ENCODE measurements at places on chromosomes 7 and 10.

GRCh38 chr10:101967713-101968112 lies 88.3 kb downstream of the ARMH3 start:
- no peak for DNase-seq

DNA sequence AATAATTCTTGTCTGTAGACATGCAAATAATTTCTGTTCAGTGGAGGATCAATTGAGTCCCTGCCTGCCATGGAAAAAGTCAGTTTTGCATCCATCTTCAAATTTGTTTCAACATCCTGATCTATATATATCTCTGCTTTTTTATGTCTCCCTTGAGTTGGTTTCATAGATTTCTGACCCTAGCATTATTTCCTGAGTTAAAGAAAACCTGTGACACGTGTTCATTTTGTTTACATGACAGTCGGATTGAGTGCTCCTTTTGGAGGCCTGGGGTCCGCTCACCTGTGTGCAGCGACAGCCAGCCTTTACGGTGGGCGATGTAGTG lies 674 bp downstream of the MRPS24 start:
- DNase-seq, result no peak

GRCh38 chr7:33369888-33370287 lies 240.5 kb downstream of the BBS9 start:
- DNase-seq, result no peak

DNA sequence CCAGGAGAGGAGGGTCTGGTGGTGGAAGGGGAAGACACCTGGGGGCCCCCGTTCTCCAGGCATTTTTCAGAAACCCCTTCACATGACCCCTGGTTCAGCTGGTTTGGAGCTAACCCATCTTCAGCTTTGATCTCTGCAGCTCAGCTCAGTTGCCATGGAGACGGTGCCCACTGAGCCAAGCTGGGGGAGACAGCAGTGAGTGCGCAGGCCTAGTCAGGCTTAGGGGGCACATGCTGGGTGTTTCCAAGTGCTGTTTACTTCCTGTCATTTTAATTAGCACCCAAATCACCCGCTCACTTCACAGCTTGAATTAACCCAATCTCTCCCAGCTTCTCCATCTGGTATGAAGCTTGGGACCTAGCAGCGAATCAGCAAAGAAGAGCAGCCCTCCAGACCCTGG lies 9.0 kb downstream of the SPOCK2 start:
- DNase-seq, result no peak

DNA sequence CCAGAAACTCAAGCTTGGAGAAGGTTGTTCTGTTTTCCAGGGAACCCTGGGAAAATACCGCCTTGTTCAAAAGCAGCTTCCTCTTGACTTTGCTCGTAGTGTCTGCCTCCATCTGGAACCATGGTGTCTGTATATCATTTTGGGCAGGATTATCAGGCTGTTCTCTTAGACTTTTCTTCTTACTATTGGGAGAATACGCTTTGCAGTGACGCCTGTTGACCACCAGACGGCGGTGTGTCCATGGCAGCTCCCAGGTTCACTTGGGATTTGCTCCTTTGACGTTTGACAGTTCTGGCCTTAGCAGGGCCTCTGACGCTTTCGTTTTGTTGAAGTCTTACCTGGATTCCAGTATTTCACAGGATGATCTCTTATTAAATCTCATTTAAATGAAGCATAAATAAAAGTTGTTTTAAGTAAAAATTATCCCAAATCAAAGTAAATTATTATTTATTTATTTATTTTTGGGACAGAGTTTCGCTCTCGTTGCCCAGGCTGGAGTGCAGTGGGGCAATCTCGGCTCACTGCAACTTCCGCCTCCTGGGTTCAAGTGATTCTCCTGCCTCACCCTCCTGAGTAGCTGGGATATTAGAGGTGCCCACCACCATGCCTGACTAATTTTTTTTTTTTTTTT lies 41.8 kb upstream of the GJD4 start:
- peak; percentile 46 for DNase-seq

DNA sequence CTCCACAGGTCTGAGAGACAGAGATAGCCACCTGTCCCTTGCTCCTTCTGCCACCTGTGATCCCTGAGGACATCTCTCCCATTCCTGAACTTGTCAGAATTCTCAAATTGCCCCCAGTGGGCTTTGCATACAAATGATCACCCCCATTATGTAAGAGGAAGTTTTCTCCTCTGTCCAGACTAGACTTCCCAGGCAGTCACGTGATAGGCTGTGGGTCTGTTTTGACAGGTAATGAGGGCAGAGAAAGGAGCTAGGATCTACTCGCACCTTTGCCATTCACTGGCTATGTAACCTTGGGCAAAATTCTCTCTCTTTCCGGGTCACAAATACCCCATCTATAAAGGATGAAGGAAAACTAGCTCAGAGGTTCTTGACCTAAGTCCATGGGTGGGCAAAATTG lies 21.4 kb upstream of the TM9SF3 start:
- DNase-seq, result no peak

DNA sequence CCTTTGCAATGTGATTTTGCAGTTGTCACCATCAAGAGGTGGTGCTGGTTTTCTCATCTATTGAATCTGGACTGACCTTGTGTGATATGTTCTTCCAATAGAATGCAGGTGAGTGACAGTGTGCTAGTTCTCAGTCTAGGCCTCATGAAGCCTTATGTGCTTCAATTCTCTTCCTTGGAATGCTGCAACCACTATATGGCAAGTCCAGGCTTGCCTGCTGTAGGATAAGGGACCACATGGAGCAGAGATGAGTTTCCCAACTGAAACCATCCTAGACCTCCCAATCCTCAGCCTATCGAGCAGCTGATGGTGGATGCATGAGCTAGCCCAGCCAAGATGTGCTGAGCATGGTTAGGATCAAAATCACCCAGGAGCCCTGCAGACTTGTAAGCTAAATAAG lies 32.6 kb upstream of the ARHGAP21 start:
- no peak for DNase-seq

GRCh38 chr10:48957361-48958151 lies 17.9 kb upstream of the LRRC18 start:
- DNase-seq, result no peak

- no peak for DNase-seq
Measured at GRCh38 chr10:131145756-131146155, 165.8 kb downstream of the TCERG1L start.

DNA sequence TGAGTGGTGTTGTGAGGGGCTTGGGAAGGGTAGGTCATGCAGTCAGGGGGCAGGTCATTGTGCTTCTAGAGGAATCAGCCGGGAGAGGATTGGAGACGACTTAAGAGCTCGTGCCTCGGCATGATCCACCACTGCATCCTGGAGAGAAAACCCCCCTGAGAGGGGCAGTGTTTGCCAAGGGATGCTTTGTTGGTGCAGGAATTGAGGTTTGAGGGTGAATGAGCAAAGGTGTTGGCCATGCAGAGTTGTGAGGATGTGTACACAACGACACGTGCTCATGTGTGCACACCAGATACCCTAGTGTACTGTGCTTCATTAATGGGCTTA lies 85.6 kb upstream of the ANLN start:
- no peak for DNase-seq

GRCh38 chr10:634256-634655 lies 55.2 kb downstream of the DIP2C start:
- DNase-seq, result no peak

DNA sequence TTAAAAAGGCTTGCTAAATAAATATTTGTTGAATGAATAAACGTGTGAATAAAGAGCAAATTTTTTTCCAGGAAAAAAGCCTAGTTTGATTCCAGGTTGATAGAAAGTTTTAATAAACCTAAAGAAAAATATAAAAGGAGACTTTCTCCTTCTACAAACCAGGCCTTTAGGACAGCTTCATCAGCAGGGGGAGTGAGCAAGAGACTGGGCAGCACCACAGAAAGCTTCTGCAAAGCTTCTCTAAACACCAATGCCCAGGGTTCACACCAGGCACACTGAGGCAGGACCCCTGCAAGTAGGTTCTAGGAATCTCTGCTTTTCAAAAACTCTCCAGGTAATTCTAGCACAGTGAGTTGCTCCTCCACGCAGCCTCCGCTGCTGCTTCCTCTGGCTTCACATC lies 66.4 kb upstream of the SEC61G start:
- DNase-seq, result no peak

DNA sequence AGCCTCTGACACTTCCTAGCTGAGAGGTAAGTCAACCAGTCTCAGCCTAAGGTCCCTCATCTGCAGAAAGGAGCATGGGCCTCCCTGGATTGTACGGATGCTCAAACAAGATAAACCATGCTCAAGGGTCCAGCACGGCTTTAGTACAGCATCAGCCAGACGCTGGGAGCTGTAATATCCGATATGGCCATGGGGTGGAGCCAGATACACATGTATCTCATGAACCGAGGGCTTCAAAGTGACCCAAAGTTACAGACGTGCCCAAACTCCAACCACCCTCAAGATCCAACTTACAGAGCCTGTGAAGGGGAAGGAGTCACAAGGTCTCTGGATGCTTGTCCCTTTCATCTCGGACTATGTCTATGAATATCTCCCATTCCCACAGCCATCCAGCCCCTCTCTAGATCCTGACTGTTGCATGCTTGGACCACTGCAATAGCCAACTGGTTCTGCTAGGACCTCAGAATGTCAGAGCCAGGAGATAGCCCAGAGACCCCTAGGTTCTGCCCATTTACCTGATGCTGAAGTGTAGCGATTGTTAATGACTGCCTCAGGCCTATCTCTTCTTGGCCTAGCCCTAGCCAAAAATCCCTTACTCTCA lies 142.4 kb downstream of the SH3PXD2A start:
- DNase-seq, result peak; percentile 36

DNA sequence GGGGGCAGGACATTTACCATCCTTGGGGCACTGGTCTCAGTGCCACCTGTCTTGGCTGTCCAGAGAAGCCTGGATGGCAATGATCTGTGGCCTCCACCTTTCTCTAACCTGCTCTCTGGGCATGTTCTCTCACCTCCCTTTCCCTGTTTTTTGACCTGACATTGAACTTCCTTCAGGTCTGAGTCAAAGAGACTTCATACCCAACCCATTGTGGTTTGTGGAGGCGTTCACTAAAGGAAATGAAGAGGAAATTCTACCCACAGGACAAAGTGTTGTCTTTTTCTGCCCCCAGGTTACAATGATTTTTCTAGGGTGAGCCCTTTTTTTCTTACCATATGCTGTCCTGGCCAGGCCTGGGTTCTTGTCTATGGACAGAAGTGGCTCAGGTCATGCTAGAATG lies 76.6 kb downstream of the CYP26A1 start:
- no peak for DNase-seq
